ENCODE measurements at places on chromosomes 7 and 10. TPM values are rescaled to one million over a fixed set of nuclear protein-coding genes. Genes with fewer than 3 reads are reported as not detected.

Gene KCNH2
- 1.0 TPM for total RNA-seq

Gene PAX2
- 0.34 TPM for total RNA-seq

Gene SPDYE2B
- not detected for total RNA-seq

Gene CALML3
- total RNA-seq: not detected

Gene A1CF
- total RNA-seq: not detected

Gene LBX1
- total RNA-seq: not detected

Gene MYPN
- 2.3 TPM for total RNA-seq

Gene NPTX2
- 0.17 TPM for total RNA-seq

Gene UTF1
- total RNA-seq: not detected

Gene TYW1B
- total RNA-seq: 2.6 TPM

Gene MYL10
- total RNA-seq: not detected

Gene SEMA3C
- total RNA-seq: 63.0 TPM

Gene SUN3
- not detected for total RNA-seq

Gene MACROH2A2
- total RNA-seq: 27.7 TPM

Gene PDK4
- total RNA-seq: 9.4 TPM

Gene DOCK1
- total RNA-seq: 25.8 TPM

Gene LRIT1
- total RNA-seq: not detected

Gene RSBN1L
- 8.6 TPM for total RNA-seq

Gene SLC39A12
- total RNA-seq: not detected

Gene ABCB8
- total RNA-seq: 26.6 TPM

Gene FEZF1
- not detected for total RNA-seq

Gene TSPAN12
- total RNA-seq: 0.52 TPM

Gene TMUB1
- 55.8 TPM for total RNA-seq

Gene PTCD1
- total RNA-seq: 6.1 TPM

Gene KAZALD1
- total RNA-seq: 2.3 TPM

Gene SPDYE6
- total RNA-seq: not detected

Gene ITGB8
- total RNA-seq: 1.5 TPM

Gene ASB10
- total RNA-seq: not detected

Gene SCIN
- total RNA-seq: 0.45 TPM

Gene AKR1C3
- 1,175 TPM for total RNA-seq

Gene MYH16
- 0.81 TPM for total RNA-seq

Gene CTAGE15
- not detected for total RNA-seq

Gene HOXA10
- 7.5 TPM for total RNA-seq

Gene GHRHR
- total RNA-seq: not detected

Gene HABP2
- total RNA-seq: 0.12 TPM

Gene COL13A1
- total RNA-seq: 0.40 TPM

Gene TLX1
- total RNA-seq: not detected

Gene ABI1
- total RNA-seq: 51.0 TPM

Gene OR13A1
- total RNA-seq: not detected

Gene TYW1
- 14.9 TPM for total RNA-seq

Gene SYNPO2L
- total RNA-seq: not detected

Gene ATG9B
- total RNA-seq: 0.55 TPM

Gene CTAGE4
- not detected for total RNA-seq

Measured in A549 treated with ZK216348 at 1 μM for 4 hours (cell line).